ENCODE measurements at places on chromosomes 3 and 15.

GRCh38 chr3:124919756-124920155, 14.8 kb downstream of the MUC13 start:
- DNase-seq: no peak

GRCh38 chr3:176663387-176663786, 533.9 kb downstream of the TBL1XR1 start:
- DNase-seq: no peak

DNA sequence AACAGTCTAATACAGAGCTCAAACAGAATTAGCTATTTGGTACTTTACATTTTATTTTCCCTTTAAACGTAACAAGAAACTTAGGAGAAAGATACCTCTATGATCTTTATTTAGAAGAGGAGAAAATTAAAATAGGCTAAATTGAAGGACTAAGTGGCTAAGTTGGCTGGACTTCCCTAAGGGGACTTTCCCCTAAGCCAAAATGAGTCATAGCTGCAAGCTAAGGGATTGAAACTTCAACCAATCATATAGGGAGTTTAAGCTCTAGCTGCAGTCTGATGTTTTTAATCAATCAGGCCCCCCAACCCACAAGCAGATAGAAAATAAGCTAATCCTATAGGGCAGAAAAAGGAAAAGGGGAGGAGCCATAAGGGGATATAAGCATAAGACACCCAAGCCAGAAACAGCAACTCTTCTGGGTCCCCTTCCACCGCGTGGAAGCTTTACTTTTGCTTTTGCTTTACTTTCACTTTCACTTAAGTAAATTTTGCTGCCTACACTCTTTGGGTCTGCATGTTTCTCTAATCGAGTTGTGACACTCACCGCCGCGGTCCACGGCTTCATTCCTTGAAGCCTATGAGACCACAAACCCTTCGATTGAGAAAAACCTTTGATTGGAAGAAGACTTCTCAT, 1108.5 kb upstream of the EPHA6 start:
- no peak for DNase-seq

- no peak for DNase-seq
These were observed 5.6 kb downstream of the TERC start for GRCh38 chr3:169759256-169759655.

DNA sequence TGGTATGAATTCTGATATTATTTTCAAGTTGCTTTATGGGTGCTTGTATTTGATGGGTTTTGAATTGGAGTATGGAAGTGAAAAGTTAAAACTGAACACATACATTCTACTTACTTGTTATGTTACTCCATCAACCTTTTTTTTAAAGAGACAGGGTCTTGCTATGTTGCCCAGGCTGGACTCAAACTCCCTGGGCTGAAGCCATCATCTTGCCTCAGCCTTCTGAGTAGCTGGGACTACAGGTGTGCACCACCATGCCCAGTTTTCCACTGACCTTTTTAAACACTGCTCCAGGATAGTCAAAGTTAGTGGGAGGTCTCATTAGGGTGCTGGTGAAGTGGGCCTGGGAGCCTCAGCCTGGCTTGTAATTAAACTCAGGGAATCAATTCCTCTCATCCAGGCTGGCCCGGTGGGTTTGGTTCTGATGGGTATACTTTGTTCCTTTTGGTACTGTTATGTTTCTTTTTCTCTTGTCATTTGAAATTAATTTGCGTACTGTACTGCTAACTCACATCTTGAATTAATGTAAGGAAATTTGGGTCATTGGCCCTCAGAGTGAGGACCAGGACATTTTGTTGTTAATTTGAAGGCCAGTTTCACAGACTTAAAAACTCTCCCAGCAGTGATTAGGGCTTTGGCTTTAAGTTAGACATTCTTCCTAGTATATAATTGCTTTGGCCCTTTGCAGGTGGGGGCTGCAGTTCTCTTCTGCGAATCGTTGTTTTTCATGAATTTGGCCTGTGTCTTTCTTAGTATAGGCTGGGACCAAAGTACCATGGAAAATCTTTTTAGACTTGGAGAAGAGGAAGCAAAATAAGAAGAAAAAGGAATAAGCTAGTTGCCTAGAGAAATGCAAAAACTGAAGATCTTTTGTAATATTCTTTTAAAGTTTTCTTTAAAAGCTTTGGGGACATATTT, 66.9 kb downstream of the FNDC3B start:
- no peak for DNase-seq

- no peak for DNase-seq
These were observed 27.6 kb downstream of the NDUFB4 start for GRCh38 chr3:120623727-120624093.
